ENCODE measurements at places on chromosomes 7 and 10.

- no peak for DNase-seq
Measured at GRCh38 chr10:93473804-93474472, 8.2 kb downstream of the MYOF start.

- peak; percentile 66 for DNase-seq
Measured at GRCh38 chr10:55628260-55628701, 732.8 kb downstream of the ZWINT start.

- no peak for DNase-seq
Measured at GRCh38 chr7:102004229-102004628, 186.8 kb downstream of the CUX1 start.

GRCh38 chr7:23709081-23709750, 803 bp upstream of the STK31 start:
- no peak for DNase-seq

GRCh38 chr10:86642499-86642898, 11.8 kb upstream of the OPN4 start:
- no peak for DNase-seq

- DNase-seq, result no peak
Measured at GRCh38 chr10:124672181-124672638, 72.0 kb downstream of the FAM53B start.

DNA sequence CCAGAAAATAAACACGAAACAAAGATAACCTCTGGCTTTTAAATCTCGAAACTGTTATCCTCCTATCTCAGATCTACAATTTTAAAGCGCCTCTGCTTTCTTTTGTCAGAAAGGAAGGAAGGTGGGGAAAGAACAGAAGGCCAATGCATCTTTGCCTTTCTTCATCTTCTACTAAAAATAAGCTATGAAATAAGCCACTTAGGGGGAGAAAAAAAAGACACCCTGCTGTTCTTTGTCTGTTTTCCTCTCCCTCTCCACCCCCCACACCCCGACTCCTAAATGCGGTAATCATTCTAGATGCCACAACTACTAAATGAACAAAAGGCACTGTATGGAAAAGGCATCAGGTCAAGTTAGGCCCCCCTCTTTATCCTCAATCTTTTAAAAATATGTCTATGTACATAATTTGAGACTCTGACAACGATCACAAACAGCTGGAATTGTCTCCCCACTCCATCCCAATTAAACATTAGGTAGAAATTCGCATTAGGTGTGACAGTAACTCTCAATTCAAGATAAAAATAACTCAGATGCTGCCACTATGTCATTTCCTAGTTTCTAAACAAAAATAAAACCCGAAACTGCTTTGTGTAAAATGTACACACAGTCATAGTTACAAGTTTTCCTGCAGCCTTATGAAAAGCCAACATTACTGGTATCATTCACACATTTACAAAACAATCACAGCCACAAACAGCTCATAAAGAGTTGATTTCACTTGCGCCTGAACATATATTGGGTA, 2.4 kb downstream of the UBE2H start:
- peak; percentile 55 for DNase-seq

DNA sequence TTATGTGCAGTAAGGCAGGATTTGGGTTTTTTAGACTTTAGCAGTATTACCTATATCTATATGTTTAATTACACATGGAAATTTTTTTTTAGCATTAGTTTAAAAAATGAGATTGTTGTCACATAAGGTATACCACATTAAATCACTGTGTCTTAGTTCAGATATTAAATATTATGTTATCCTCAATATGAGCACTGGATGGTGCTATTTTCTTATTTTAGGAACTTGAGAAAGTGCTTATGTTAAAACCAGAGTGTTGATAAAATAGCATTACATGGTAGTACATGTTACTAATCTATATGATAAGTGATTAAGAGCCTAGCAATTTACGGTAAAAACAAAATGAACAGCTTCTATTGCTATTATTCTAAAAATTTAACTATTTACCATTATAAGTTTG, 28.8 kb downstream of the MIOS start:
- peak; percentile 63 for DNase-seq

- DNase-seq, result peak; percentile 99
Measured at GRCh38 chr7:5423976-5424748, 528 bp upstream of the TNRC18 start.

DNA sequence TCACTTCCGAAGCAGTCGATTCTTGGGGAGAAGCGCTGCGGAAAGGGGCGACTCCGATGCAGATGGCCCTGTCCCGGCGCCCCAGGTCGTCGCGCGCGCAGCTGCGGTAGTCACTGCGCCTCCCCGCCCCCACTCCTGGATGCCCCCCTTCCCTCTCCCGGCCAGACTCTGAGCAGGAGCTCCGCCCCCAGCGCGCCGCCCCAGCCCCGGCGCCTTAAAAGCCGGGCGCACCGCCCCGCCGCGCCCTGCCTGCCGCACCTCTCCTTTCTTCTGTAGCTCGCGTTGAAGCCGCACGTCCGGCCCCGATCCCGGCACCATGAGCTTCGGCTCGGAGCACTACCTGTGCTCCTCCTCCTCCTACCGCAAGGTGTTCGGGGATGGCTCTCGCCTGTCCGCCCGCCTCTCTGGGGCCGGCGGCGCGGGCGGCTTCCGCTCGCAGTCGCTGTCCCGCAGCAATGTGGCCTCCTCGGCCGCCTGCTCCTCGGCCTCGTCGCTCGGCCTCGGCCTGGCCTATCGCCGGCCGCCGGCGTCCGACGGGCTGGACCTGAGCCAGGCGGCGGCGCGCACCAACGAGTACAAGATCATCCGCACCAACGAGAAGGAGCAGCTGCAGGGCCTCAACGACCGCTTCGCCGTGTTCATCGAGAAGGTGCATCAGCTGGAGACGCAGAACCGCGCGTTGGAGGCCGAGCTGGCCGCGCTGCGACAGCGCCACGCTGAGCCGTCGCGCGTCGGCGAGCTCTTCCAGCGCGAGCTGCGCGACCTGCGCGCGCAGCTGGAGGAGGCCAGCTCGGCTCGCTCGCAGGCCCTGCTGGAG, at the start of gene INA:
INA (plus strand) TSS at position 243 of the 817 bp plus-strand sequence; CDS start at position 317, 74 bp downstream.
- DNase-seq, result peak; percentile 95

- DNase-seq, result no peak
Measured at GRCh38 chr7:108008240-108008639, 5.3 kb upstream of the LAMB1 start.

GRCh38 chr10:51687296-51687695, 12.1 kb downstream of the CSTF2T start:
- no peak for DNase-seq

DNA sequence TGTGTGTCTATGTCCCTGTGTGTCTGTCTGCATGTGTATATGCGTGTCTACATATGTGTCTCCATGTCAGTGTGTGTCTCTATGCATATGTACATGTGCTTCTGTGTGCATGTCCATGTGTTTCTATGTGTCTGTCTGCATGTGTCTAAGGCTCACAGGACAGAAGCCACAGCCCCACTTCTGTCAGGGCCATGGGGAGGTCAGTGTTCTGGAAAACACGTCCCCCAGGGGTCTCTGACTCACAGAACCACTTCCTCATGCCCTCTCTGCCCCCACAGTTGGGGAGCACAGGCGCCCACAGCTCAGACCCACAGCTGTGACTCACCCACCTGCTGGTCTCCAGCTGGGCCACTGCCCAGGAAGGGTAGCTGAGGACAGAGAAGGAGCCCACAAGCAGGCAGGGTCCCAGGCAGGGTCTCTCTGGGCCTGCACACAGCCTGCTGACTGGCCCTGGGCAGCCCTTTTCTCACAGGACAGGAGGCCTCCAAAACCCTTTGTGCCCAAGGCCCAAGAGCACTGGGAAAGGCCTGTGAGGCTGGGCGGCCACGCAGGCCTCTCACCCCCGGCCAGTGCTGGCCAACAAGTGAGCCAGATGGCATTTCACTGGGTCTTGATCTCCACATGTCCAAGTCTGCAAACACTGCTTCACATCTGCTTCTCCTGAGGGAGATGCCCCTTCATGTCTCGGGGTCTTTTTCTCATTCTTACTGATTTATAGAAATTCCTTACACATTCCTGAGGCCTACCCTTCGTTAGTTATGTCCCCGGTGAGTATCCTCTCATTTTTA, 102.9 kb upstream of the FAM20C start:
- no peak for DNase-seq

DNA sequence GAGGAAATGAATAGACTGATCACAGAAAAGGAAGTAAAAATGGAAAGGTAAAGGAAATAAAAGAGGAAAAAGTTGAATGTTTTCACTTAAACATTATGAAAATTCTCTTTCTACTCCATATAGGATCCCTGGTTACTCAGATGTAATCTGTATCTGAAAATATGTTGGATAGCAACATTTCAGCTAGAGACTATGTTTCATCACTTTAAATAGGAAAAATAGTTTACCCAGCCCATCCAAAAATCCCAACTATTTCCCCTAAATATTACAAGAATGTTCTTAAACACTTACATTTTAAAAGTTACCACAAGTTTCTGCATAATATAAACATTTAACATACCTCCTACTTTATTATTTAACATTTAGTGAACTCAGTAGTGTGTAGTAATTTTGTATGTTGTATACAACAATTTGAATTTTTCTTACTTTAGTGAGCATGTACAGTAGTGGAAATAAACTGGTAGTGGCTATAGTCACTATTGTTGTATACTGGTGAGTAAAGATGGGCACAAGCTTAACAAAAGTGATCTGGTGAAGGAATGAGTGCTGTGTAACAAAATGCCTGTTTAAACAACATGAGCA, 27.1 kb downstream of the SLF2 start:
- no peak for DNase-seq

- DNase-seq, result no peak
Measured at GRCh38 chr10:95133997-95134396, 60.0 kb upstream of the ACSM6 start.

- DNase-seq, result no peak
Measured at GRCh38 chr7:64046041-64046389, 781 bp downstream of the ZNF727 start.

- no peak for DNase-seq
Measured at GRCh38 chr10:64097391-64098122, 576.4 kb downstream of the REEP3 start.

DNA sequence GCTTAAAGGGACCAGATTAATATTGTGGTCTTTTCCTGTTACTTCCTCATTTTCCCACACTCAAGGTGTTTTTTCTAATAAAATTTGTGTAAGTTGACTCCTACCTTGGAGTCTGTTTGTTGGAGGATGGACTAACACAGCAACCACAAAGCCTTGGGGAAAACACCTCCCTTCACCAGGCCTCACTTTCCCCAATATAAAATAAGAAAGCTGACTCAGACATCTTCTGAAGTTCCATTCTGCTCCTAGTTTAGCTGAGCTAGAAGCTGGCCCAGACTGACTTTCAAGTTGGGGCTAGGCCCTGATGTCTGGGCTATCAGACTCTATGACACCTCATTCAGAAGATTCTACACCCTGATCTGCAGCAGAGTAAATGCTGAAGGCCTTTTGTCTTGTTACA, 73.0 kb upstream of the ADRB1 start:
- no peak for DNase-seq

DNA sequence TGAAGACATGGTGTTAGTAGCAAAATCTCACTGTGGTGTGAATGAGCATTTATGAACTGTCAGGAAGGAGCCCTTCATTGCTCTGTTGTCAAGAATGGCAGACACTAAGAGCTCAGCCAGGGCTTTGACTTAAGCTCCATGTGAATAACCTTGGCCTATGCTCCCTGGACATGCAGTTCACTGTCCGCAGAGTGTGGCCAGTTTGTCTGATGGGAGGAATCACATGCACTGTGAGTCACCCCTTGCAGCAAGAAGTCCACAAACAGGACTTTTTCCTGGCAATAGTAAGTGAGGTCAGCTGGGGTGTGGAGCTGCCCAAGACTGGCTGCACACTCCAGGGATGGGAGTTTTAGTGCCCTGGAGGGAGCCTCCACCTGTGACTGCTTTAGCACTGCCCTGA, 49.5 kb downstream of the ZNF37A start:
- no peak for DNase-seq

DNA sequence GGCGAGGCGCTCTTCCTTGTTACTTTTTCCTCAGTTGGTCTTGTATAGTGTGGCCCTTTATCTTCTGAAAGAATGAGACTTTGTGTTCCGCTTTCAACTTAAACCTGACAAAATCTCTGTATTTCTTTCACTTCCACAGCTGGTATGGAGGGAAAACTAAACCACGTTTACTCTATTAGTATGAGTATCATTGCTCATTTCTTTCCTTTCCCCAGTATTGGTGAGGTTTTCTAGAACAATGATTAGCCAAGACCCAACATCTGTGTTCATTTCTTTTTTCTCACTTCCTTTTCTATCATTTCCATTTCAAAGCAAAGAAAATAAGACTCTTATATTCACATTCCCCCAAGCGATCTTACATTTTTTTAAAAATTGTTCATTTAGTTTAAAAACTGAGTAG, 165.3 kb downstream of the PAXIP1 start:
- DNase-seq, result no peak
